Pancreas (tissue), 10 donors: ENCODE measurements at places on chromosomes 12 and 14. TPM values are rescaled to one million over a fixed set of nuclear protein-coding genes. Genes with fewer than 3 reads are reported as not detected.

- no peaks in the 10 kb centered on the region for H3K27me3 ChIP-seq
- no peak for DNase-seq
- no peak overlapping the region for H3K27ac ChIP-seq
- no peaks in the 10 kb centered on the region for H3K4me1 ChIP-seq
- no peaks in the 10 kb centered on the region for H3K36me3 ChIP-seq
These were observed 397.6 kb downstream of the NUAK1 start for GRCh38 chr12:105740970-105741725.

- no peak for DNase-seq
- H3K4me3 ChIP-seq, result no peak overlapping the region
- H3K27ac ChIP-seq, result no peak overlapping the region
- H3K4me1 ChIP-seq, result no peaks in the 10 kb centered on the region
- H3K36me3 ChIP-seq, result no peaks in the 10 kb centered on the region
- H3K27me3 ChIP-seq, result no peaks in the 10 kb centered on the region
These were observed 2.8 kb upstream of the MARK3 start for GRCh38 chr14:103382376-103382775.

DNA sequence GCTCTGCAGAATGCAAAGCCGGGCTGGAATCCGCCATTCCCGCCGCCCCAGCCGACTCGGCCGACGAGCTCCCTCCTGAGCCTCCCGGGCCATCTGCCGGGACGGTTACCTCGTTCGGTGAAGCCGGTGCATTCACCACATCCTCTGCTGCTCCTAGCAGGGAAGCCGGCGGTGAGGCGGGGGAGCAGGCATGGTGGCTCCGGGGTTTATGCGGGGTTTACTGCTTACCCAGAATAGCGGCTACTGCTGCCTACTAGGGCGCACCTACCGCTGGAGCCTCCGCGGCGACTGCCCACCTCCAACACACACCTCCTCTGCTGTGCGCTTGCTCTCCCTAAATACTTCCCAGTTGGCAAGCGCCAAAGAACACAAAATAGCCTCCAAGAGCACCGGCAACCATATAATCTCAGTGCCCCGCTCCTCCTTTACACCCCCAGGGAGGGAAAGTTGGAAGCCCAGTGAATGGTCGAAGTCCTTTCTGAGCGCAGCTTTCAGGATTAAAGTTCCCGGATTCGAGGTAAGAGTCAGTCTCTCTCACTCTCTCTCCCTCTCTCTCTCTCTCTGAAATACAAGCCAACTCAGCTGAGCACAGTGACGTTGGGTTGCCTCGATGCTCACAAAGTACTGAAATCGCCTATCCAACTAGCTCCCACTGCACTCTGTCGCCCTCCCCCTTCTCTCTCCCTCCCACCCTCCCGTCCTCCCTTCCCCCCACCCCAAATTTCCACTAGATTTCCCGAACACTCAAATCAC lies at the start of gene TBX5:
Gene TBX5, minus strand, starts transcription at position 626 of the 753 bp plus-strand sequence. CDS start 2,246 bp downstream, outside the sequence.
- no peaks in the 10 kb centered on the region for H3K4me1 ChIP-seq
- no peaks in the 10 kb centered on the region for H3K27me3 ChIP-seq
- no peak for DNase-seq
- H3K36me3 ChIP-seq, result no peaks in the 10 kb centered on the region

- no peaks in the 10 kb centered on the region for H3K4me1 ChIP-seq
- DNase-seq, result no peak
- no peak overlapping the region for H3K4me3 ChIP-seq
- H3K27me3 ChIP-seq, result no peaks in the 10 kb centered on the region
- no peaks in the 10 kb centered on the region for H3K36me3 ChIP-seq
These were observed 581.2 kb downstream of the LRFN5 start for GRCh38 chr14:42187846-42188245.

DNA sequence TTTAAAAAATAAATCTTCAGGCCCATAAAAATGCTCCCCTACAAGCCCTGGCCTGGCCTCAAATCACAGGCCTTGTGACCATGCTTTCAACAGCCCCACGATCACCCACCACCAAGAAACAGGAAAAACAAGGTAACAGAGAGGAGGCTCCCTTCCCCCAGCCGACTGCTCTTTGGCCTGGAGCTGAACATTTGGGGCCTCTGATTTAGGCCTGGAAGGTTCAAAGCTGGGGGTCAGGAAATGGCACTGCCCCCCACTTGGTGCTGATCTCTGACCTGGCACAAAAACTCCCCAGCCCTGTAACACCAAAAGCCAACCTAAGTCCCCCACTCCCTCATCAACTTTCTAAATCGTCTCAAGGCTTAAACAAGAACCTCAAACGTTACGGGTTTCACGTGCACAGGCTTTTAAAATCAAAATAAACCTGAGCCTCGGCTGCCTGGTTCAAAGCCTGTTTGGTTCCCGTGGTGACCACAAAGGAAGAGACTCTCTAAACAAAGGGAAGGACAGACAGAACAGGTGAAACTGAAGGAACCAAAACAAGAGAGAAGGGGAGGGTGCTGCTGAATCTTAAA lies 9.0 kb downstream of the ACTN1 start:
- H3K4me1 ChIP-seq, result peaks cover 19% of the 10 kb centered on the region
- H3K27me3 ChIP-seq, result no peaks in the 10 kb centered on the region
- no peak for DNase-seq
- no peaks in the 10 kb centered on the region for H3K36me3 ChIP-seq

Gene JAG2
- 9.9 TPM for total RNA-seq

DNA sequence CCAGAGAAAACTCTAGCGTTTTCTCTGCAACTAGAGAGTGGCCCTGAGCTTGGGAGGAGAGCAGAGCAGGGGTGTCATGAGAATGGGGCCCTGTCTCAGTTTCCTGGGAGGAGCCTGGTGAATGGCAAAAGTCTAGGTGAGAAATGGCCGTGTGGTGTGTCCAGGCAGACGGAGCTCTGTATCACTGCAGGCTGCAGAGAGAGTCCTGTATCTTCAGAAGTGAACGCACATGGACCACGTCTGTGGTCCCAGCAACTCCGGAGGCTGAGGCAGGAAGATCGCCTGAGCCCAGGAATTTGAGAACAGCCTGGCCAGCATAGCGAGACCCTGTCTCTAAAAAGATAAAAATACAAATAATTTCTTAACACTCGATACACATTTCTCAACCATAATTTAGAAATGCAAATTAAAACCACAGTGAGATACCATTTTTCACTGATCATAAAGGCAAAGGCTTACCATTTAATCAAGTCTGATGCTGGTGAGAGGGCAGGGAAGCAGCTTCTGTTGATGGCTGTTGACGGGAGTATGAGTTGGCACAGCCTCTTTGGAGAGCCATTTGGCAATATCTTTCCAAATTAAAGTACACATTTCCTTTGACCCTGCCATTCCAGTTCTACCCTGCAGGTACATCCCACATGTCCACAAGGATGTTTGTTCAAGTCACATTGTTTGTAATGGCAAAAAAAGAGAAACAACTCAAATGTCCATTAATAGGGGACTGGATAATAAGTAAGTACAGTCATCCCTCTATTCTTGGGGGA lies 51.0 kb downstream of the NFKBIA start:
- H3K4me3 ChIP-seq, result no peak overlapping the region
- no peak overlapping the region for H3K27ac ChIP-seq
- no peaks in the 10 kb centered on the region for H3K4me1 ChIP-seq
- H3K36me3 ChIP-seq, result no peaks in the 10 kb centered on the region
- no peaks in the 10 kb centered on the region for H3K27me3 ChIP-seq

- peak; percentile 80 for DNase-seq
- no peaks in the 10 kb centered on the region for H3K27me3 ChIP-seq
- H3K27ac ChIP-seq, result peak overlapping the region; percentile 92
- no peaks in the 10 kb centered on the region for H3K36me3 ChIP-seq
- peaks cover 25% of the 10 kb centered on the region for H3K4me1 ChIP-seq
These were observed 551 bp downstream of the RAP1B start for GRCh38 chr12:68611094-68611805.

Gene KRT75
- total RNA-seq, result not detected

GRCh38 chr12:91717804-91718203 lies 427.8 kb downstream of the BTG1 start:
- no peaks in the 10 kb centered on the region for H3K4me1 ChIP-seq
- no peak overlapping the region for H3K4me3 ChIP-seq
- no peak for DNase-seq
- no peaks in the 10 kb centered on the region for H3K36me3 ChIP-seq
- H3K27me3 ChIP-seq, result no peaks in the 10 kb centered on the region
- H3K27ac ChIP-seq, result no peak overlapping the region

Gene NKX2-1
- not detected for total RNA-seq

DNA sequence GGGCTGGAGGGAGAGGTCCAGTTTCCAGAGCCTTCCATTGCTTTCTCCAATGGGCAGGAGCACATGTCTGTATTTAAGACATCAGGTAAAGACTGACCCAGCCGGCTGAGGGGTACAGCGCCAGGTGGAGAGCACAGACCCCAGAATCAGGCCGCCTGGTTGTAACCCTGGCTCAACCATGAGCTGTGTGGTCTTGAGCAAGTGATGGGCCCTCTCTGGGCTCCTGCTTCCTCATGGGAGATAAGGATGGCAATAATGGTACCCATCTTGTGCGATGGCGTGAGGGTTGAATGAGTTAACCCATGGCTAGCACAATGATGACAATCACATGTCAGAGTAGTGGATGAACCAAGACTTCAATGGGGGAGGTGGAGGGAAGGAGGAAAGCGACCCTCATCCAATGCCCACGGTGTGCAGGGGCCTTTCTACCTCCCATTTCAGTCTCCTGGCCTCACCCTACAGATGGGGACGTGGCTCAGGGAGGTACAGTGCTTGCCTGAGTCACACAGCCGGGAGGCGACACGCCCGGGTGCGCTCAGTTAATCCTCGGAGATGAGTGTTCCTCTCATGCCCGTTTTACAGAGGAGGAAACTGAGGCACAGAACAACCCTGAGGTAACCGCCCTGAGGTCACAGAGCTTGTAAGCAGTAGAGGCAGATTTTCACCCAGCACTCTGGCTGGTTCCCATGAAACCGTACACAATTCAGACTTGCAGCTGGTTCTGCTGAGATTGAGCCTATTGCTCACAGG lies 163.9 kb downstream of the RBM19 start:
- H3K4me1 ChIP-seq, result no peaks in the 10 kb centered on the region
- DNase-seq, result no peak
- H3K4me3 ChIP-seq, result no peak overlapping the region
- no peaks in the 10 kb centered on the region for H3K36me3 ChIP-seq

Gene BLOC1S1
- 49.4 TPM for total RNA-seq

DNA sequence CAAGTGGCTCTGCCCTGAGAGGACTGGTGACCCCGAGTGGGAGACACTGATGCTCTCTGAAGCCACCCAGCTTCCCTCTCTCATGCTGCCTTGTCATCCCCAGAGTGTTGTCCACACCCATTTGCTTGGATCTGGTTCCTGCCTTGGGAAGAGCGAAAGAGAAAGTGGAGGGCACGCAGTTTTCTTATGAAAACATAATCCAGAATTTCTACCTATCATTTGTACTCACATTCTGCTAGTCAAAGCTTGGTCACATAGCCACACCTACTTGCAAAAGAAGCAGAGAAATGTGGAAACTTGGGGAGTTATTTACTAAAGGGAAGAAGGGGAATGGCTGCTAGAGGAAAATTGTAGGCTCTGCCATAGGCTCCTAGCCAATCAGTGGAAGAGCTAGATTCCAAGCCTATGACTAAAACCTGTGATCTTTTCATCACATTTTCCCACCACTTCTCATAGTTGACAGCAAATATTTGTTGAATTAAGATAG lies 326.3 kb downstream of the ZFP36L1 start:
- H3K36me3 ChIP-seq, result no peaks in the 10 kb centered on the region
- peaks cover 57% of the 10 kb centered on the region for H3K4me1 ChIP-seq
- H3K4me3 ChIP-seq, result no peak overlapping the region

DNA sequence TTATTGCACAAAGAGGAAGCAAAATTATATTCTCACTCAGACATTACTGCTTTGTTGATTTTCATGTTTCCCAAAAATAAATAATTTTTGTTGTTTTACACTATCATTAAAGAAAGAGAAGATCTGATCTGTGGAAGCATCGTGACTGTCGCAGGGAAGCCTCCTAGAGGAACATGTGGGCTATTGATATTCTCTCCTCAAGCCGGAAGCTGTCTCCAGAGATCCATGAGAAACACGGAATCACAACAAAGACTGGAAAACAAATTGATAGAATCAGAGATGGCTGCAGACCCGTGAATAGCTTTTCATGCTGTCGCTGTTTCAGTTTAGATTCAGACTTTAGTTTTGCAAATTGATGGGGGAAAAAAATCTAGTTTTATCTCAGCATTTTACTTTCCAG lies 235.2 kb upstream of the TMPO start:
- no peaks in the 10 kb centered on the region for H3K4me1 ChIP-seq
- H3K27ac ChIP-seq, result no peak overlapping the region
- H3K36me3 ChIP-seq, result no peaks in the 10 kb centered on the region
- H3K27me3 ChIP-seq, result no peaks in the 10 kb centered on the region

- no peaks in the 10 kb centered on the region for H3K27me3 ChIP-seq
- H3K4me1 ChIP-seq, result no peaks in the 10 kb centered on the region
- no peak overlapping the region for H3K4me3 ChIP-seq
- H3K36me3 ChIP-seq, result no peaks in the 10 kb centered on the region
- no peak for DNase-seq
These were observed 20.2 kb downstream of the HDAC7 start for GRCh38 chr12:47799357-47799955.

Gene PLEKHH1
- 16.4 TPM for total RNA-seq

GRCh38 chr12:107657133-107657532 lies 28.5 kb upstream of the PWP1 start:
- DNase-seq, result no peak
- no peaks in the 10 kb centered on the region for H3K36me3 ChIP-seq
- H3K4me3 ChIP-seq, result no peak overlapping the region
- H3K27ac ChIP-seq, result no peak overlapping the region

- DNase-seq, result no peak
- no peaks in the 10 kb centered on the region for H3K4me1 ChIP-seq
- H3K27ac ChIP-seq, result no peak overlapping the region
- H3K36me3 ChIP-seq, result no peaks in the 10 kb centered on the region
These were observed 12.8 kb downstream of the SOAT2 start for GRCh38 chr12:53115891-53116648.

- peak overlapping the region; percentile 55 for H3K27ac ChIP-seq
- no peaks in the 10 kb centered on the region for H3K27me3 ChIP-seq
- H3K4me1 ChIP-seq, result peaks cover 5% of the 10 kb centered on the region
- DNase-seq, result no peak
- H3K36me3 ChIP-seq, result no peaks in the 10 kb centered on the region
These were observed 158.7 kb downstream of the DACT1 start for GRCh38 chr14:58796242-58797009.
